ENCODE measurements at places on chromosomes 3 and 15. TPM values are rescaled to one million over a fixed set of nuclear protein-coding genes. Genes with fewer than 3 reads are reported as not detected.

ZIC1 gene
- total RNA-seq = not detected

CHRNB4 gene
- total RNA-seq = not detected

RAP2B gene
- 17.6 TPM for total RNA-seq

SERINC4 gene
- 0.27 TPM for total RNA-seq

WWTR1 gene
- total RNA-seq = 0.11 TPM

CEP70 gene
- 29.5 TPM for total RNA-seq

RASA2 gene
- 97.4 TPM for total RNA-seq

EFHB gene
- total RNA-seq = 1.9 TPM

CATSPER2 gene
- total RNA-seq = 5.5 TPM

RTP2 gene
- not detected for total RNA-seq

FURIN gene
- total RNA-seq = 147 TPM

CADPS gene
- total RNA-seq = not detected

DPH3 gene
- total RNA-seq = 9.7 TPM

SPATA12 gene
- total RNA-seq = not detected

HHLA2 gene
- 0.41 TPM for total RNA-seq

IGF2BP2 gene
- not detected for total RNA-seq

FETUB gene
- not detected for total RNA-seq

GP5 gene
- total RNA-seq = 2.8 TPM

Data from CD8-positive, alpha-beta T cell (primary cell).